ENCODE measurements at places on chromosomes 5 and 9. TPM values are rescaled to one million over a fixed set of nuclear protein-coding genes. Genes with fewer than 3 reads are reported as not detected.

Gene AIF1L
- total RNA-seq = 0.58 TPM

Gene SLC9A3
- 1.1 TPM for total RNA-seq

Gene GABBR2
- total RNA-seq = 0.56 TPM

Gene CDKN2B-AS1
- total RNA-seq = 3.7 TPM

Gene FBXL7
- total RNA-seq = 2.3 TPM

Gene RASGRF2
- total RNA-seq = 3.9 TPM

Gene TEX48
- not detected for total RNA-seq

Gene SLC6A18
- total RNA-seq = not detected

Gene EQTN
- not detected for total RNA-seq

Gene SLC45A2
- total RNA-seq = not detected

Gene MVB12B
- total RNA-seq = 1.4 TPM

Gene NTNG2
- 0.96 TPM for total RNA-seq

Measured in regular cardiac myocyte (primary cell).